ENCODE measurements at places on chromosomes 1 and 21.

DNA sequence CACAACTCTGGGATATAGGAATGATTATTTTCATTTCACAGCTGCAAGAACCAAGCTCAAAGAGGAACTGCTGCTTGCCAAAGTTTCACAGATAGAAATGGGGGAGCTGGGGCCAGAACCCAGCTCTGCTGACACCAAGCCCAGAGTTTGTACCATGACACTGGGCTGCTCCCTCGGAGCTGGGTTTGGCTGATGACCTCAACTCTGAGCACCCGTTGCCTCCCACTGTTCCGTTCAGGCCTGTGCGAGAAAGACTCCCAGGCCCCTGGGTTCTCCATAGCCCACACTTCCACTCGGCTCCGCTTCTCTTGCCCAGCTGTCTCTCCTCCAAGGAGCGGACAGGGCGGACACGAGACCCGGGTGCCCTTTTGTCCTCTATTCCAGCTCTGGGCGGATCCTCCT is 55.2 kb downstream of the NGF start:
- no peak for DNase-seq

GRCh38 chr1:214012418-214012817 is 24.6 kb downstream of the PROX1 start:
- DNase-seq, result no peak

- no peak for DNase-seq
Observed at GRCh38 chr1:27403931-27404330, 11.5 kb downstream of the GPR3 start.

DNA sequence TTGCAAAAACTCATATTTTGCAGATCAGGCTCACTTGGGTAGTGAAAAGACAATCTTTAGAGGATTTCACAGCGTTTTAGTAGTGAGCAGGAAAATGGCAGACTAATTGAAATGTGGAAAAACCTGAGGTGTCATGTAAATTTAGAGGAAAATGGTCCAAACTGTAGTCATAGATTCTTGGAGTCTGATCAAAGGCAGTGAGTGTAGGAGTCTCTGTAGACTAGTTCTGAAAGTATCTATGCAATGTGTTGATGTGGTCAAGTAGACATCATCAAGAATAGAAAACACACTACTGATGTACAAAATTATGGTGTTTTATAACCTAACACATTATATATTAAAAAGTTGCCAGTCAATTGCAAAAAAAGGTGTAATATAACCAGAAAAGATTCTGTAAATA is 143.2 kb upstream of the C1orf105 start:
- DNase-seq, result no peak

- DNase-seq, result no peak
Observed at GRCh38 chr1:93979718-93980319, 70.6 kb upstream of the GCLM start.

DNA sequence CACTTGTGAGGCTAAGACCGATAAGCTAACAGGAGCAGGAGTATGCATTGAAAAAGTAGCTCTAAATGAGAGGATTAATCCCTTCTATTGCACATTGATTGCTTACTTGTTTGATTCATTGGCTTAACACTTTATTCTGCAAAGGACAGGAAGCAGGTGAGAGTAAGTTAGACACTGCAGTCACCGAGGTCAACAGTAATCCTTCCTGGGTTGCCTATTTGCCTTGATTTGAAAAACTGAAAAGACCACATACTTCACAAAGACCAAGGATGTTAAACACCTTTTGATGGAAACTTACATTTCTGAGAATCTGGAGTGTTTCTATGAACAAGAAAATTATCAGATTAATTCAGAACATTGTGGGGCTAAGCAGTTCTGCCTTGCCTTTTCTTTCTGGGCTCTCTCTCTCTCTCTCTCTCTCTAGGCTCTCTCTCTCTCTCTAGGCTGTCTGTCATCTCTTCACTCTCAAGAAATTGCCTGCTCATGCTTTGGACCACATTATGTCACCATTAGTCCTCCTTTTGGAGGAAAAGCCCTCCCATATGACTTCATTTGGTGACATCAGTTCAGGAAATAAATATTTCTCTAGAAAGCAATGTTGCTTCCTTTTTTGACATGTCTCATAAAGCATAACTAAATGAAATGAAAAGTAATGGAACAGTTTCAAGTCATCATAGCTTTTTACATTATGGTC is 103.8 kb downstream of the TNFSF18 start:
- DNase-seq, result no peak

DNA sequence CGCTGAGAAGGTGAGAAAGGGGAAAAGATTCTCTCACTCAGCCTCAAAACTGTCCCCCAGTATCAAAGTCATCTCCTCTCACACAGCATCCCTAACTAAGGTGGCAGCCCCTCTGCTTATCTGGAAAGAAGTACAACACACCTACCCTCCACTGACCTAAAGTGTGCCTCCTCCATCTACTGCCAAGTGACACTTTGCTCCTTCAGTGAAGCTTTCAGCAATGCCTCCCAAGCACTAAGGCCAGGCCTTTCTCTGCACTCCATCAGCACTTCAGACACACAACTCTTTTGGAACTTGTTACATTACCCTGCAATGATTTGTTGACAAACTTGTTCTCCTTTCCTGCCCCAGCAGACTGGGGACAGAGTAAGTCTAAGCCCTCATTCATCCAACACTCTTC is 1.4 kb downstream of the SH3BP5L start:
- no peak for DNase-seq

DNA sequence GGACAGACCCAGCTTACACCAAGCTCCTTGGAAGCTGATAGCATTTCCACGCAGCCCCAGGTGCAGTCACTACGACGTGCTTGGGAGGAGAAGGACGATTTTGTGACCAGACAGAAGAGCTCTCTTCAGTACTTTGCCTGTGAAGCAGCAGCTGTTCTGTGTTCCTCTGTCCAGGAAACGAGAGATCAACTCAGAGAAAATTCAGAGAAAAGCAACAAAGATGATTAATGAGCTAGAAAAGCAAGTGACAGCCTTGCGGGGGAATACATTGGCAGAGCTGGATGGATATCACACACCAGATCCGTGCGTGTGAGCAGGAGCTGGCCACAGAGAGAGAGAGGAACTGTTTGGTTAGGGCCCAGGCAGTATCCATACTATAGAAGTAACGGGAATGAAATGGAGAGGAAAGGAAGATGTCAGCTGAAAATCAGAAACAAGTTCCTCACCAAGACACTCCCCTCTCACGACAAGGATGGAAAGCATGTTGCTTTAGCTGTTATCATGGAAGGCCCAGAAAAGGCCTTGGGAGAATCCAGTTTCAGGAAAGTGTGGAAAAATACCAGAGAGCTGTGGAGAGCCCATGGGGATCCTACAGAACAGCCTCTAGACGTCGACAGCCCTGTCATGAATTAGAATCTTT is 106.2 kb downstream of the TOMM20 start:
- no peak for DNase-seq

DNA sequence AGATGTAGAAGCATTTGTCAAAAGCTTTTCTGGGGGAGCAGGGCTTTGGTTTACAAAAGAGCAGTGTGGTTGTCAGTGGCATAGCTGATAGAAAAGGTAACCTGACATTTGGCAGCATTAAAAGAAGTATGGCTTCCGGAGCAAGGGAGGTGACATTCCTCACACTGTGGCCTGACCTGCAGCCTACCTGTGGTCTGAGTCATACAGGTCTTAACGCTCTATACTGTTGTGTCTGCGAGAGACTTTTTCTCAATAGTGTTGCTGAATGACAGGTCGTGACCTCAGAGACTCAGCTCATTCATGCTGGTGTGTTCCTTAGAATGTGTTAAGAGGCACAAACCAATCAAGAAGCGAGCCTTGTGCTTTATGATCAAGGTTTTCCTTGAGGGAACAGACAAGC is 19.3 kb downstream of the PHGDH start:
- no peak for DNase-seq

DNA sequence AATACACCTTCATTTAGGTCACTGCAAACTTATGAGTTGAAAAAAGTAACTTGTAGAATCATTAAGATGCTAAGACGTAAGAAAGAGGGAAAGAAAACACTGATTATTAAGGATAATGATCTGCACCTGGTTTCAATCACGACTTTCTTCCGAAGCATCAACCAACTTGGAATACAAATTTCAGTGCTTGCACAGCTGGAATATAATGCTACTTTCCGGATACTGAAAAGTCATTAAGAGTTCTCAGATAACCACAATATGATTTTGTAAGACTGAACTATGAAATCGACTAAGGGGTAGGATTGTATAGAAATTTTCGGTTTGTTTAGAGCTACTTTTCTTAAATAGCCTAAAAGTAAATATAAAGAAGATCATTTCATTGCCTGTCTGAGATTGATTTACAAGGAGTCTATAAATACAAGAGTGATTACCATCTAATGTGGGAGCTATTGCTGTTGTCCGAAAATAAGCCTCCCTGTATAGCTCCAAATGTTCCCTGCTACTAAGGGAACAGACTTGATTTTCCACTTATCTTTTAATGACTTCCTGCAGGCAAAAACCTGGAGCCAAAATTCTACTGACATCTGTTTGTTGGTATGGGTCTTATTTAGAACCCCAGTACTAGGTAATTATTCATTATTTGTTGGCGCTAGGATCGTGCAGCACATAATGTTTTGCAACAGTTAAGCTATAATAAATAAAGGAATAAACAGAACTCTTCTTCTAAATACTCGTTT is 673.3 kb downstream of the KCNT2 start:
- no peak for DNase-seq

DNA sequence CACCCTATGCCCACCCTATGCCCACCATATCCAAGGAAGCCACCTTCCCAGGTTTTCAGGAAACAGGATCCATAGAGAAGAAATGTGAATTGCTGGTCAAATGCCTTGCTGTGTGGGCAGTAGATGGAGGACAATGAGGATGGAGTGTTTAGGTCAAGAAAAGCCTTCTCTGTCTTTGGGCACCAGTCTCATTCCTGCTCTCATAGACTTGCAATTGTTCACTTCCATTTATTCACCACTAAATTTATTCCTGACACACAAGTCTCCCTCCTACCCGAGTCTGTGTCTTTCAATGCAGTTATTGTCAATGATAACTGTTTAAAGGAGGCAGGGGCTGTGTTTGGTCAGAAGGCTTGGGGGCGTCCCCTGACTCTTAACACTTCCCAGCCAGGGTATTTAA is 48.0 kb upstream of the ITPKB start:
- DNase-seq, result no peak

DNA sequence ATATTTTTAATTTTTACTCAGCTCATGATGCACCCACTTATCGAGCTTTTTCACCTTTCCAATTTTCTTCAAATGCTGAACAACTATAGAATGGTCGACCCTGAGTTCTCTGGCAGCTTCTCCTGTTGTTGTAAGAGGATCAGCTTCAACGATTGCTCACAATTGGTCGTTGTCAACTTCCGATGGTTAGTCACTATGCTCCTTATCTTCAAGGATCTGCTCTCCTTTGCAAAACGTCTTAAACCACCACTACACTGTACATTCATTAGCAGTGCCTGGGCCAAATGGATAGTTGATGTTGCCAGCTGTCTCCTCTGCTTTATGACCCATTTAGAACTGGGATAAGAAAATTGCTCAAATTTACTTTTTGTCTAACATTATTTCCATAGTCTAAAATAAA is 385.9 kb upstream of the LYPLAL1 start:
- no peak for DNase-seq

DNA sequence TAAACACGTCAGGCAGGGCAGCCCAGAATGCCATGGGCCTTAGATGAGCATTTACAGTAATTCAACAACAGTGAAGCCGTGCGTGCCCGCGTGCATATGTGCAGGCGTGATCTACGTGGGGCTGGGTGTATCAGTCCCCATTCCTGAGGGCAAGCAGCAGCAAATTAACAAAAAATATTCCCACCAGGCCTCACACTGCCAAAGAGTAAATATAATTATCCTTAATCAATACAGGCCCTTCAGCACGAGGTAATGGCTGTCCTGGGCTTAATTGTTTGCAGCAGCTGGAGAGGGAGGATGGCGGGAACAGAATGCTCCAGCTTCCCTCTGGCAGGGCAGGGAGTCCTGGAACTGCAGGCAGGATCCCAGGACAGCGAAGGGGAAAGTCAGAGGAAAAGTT is 91.8 kb downstream of the DDX20 start:
- DNase-seq, result no peak

DNA sequence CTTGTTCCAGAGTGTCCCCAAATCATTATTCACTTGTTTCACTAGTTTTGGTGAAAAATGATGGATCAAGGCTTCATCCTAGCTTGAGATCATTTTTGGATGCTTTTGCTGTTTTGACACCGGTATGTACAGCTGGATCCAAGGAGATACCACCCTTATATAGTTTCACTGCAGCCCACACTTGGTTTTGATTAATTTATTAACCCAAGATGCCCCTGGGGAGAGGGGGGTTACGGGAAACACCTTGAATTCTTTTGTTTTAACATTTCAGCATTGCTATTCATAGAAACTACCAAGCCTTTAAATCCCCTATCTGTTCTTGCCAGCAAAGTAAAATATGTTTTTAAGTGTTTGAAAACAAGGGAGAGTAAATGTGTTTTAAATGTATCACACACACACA is 457.7 kb upstream of the RUNX1 start:
- DNase-seq, result no peak

DNA sequence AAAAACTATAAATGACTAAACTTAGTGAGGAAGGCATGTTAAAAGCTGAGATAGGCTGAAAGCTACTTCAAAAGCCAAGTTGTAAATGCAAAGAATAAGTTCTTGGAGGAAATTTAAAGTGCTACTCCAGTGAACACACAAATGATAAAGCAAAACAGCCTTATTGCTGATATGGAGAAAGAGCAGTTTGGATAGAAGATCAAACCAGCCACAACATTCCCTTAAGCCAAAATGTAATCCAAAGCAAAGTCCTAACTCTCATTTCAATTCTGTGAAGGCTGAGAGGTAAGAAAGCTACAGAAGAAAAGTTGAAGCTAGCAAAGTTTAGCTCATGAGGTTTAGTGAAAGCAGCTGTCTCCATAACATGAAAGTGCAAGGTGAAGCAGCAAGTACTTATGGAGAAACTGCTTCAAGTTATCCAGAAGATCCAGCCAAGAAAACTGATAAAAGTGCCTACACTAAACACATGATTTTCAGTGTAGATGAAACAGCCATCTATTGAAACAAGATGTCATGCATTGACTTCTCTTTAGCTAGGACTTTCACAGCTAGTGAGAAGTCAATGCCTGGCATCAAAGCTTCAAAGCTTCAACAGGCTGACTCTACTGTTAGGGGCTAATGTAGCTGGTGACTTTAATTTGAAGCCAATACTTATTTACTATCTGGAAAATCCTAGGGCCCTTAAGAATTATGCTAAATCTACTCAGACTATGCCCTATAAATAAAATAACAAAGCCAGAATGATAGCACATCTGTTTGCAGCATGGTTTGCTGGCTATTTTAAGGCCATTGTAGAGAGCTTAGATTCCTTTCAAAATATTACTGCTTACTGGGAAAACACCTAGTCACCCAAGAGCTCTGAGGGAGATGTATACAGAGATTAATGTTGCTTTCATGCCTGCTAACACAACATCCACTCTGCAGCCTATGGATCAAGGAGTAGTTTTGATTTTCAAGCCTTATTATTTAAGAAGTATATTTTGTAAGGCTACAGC is 188.6 kb downstream of the EIF4G3 start:
- no peak for DNase-seq

DNA sequence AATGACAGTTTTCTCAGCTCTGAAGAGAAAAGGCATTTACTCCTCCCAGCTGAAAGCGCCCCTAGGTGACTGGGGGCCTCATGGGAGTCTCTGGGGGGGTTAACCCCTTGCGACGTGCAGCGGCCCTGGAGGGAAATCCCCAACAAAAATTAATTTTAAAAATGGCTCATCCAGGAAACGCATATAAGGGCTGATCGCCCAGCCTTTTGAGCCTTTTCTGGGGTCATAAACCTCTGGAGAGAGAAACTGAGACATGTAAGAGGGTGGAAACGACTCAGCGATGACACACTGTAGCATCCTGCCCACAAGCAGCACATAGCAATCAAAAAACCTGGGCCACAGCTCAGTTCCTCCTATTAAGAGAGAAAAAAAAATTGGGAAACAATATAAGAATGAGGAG is 20.4 kb upstream of the HPDL start:
- DNase-seq, result peak; percentile 47

GRCh38 chr21:42357307-42357706 is 6.5 kb upstream of the TFF2 start:
- DNase-seq, result no peak
